Left cardiac atrium (tissue), 4 donors: ENCODE measurements at places on chromosomes 3 and 15.

- no peak for DNase-seq
Observed at GRCh38 chr15:85494048-85494777, 113.8 kb downstream of the AKAP13 start.

- DNase-seq: no peak
Observed at GRCh38 chr3:171383206-171384018, 76.8 kb downstream of the TNIK start.

DNA sequence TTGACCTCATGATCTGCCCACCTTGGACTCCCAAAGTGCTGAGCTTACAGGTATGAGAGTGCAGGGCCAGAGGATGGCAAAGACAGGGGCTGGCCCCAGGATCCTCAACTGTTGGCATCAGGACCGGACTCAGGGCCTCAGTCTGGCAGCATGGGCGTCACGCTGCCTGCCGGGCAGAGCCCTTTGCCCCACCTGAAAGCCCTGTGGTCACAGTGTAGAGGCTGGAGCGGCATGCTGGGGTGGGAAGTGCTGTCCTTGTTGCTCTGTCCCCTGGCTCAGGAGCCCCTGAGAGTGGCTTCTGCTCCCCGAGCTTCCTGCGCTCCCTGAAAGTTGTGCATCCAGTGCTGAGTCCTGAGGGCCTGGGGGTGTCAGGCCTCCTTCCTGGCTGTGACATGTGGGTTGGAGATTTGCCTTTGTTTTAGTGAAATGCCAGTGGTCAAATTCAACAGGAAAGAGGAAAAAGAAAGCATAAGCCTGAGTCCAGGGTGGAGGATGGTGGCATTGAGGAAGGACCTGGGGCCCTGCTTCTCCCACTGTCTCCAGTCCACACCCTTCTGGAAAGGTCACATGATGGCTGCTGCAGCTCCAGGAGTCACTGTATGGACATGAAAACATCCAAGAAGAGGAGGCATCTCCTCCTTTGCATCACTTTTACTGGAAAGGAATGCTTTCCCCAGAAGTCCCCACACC is 147.2 kb downstream of the OR4M2 start:
- no peak for DNase-seq

DNA sequence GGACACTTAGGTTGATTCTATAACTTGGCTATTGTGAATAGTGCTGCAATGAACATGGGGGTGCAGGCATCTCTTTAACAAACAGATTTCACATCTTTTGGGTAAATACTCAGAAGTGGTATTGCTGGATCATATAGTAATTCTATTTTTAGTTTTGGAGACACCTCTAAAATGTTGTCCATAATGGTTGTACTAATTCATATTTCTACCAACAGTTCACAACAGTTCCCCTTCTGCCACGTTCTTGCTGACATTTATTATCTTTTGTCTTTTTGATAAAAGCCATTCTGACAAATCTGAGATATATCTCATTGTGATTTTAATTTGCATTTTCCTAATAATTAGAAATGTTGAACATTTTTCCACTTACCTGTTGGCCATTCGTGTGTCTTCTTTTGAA is 19.5 kb downstream of the CX3CR1 start:
- DNase-seq: no peak

- no peak for DNase-seq
Observed at GRCh38 chr3:134618478-134619300, 32.1 kb downstream of the KY start.

DNA sequence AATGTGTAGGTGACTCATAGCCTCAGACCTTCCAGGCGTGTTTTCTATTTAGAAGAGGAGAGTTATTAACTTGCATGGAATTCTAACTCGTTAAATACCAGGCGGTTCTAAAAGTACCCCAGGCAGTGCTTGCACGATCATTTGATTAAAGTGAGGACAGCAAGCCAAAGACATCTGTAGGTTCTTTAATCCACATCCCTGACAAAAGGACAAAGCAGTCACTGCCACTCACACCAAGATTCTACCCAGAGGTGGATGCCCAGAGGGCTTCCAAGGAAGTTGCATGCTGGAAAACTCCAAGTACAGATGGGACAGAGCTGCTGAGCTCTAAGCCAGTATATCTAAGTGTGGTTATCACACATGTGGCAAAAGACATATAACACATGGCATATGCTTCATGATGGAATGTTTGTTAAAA is 372.1 kb downstream of the ROBO2 start:
- no peak for DNase-seq
